ENCODE measurements at places on chromosomes 13 and 19.

DNA sequence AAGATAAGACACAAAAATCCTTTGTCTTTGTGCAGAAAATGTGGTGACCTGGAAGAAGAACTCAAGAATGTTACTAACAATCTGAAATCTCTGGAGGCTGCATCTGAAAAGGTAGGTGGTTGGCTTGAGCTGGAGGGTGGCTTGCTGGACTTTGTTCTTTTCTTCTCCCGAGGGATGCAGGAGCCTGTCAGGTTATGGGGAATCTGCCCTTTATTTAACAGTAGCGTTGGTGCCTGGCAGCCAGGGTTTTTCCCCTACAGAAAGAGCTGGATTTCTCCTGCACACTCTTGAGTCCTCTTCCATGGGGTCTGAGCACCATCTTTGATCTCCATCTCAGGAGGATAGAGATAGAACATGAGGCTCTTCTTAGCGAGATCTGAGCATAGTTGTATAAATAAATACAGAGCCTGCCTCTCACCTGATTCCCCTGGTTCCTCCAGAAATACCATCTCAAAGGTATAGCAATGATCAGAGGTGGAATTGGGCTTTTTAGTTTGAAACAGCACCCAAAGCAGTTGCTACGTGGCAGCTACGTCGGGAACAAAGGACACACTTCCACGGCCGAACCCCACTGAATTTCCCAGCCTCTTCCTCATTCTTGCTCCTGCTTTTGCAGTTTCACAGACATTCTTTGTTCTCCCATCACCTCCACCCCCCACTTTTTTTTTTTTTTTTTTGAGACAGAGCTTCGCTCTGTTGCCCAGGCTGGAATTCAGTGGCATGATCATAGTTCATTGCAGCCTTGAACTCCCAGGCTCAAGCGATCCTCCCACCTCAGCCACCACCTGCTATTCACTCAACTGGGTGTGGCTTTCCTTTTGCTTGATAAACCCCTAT, 12.9 kb downstream of the TPM4 start:
- DNase-seq: no peak

DNA sequence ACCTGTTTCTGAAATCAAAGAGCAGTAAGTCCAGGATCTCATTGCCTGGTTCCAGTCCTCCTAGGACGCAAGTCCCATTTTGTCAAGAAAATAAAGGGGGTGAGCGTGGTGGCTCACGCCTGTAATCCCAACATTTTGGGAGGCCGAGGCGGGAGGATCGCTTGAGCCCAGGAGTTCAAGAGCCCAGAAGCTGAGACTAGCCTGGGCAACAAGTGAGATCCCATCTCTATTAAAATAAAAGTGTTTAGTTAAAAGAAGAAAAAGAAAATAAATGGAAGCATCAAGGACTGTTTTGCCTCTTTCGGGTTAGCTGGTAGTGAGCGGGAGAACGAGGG, 344 bp upstream of the HAUS5 start:
- DNase-seq: no peak

- DNase-seq: no peak
These were observed 1.4 kb upstream of the KHSRP start for GRCh38 chr19:6425732-6426620.

DNA sequence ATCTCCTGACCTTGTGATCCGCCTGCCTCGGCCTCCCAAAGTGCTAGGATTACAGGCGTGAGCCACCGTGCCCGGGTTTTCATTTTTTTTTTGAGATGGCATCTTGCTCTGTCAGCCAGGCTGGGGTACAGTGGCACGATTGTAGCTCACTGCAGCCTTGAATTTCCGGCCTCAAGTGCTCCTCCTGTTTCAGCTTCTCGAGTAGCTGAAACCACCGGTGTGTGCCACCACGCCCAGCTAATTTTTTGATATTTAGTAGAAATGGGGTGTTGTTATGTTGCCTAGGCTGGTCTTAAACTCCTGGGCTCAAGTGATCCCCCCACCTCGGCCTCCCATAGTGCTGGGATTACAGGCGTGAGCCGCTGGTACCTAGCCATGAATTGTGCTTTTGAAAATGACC, 5.9 kb downstream of the ADAT3 start:
- no peak for DNase-seq

DNA sequence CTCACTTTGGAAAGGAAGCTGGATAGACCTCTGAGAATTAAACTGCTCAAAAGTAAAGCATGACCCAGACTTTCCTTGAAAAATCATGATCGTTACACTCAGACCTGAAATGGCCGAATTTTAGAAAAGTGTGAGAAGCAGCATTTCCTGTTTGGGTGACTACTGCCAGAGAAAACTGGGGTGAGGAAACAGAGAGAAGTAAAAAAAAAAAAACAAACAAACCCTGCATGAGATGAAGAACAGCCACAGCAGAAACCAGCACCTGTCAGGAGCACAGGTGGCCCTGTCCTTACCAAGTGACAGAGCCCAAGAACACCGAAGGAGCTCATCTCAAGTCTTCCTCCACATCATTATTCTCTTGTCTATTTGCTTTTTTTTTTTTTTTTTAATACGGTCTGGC, 12.0 kb upstream of the ADPRHL1 start:
- DNase-seq: no peak

- no peak for DNase-seq
These were observed 32.7 kb downstream of the TIMM13 start for GRCh38 chr19:2394442-2395292.

DNA sequence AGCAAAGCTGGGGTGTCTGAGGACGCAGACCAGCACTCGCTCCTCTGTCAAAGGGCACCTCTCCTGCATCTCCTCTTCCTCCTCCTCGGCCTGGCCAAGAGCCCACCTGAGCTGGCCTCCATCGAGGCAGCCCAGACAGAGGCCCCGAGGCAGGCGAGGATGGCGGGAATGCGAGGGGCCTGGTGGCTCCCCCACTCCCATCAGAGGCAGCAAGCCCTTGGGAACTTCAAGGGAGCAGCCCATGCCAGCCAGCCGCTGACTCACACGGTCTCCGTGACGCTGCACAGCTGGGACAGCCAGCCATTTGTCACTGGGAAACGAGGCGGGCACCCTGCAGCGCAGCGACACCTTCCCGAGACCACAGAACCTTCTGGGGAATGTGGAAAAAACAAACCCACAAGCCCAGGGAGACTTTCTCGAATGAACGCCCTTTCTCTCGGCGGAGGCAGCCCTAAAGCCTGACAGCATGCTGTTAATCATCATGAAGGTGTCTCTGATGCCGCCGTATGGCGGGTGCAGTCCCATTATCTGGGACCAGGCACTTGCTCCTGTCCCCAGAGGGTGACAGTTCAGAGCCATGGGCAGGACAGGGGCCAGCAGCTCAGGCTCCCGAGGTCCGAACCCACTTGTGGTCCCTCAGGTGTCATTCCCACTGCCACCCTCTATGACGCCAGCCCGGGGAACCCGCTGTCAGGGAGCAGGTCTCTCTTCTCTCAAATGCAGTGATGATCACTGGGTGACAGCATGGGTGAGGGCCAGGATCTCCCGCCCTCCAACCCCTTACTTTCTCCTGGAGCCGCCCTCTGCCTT, 53.0 kb downstream of the PEPD start:
- no peak for DNase-seq

GRCh38 chr13:86660090-86660489, 860.9 kb upstream of the SLITRK6 start:
- no peak for DNase-seq

DNA sequence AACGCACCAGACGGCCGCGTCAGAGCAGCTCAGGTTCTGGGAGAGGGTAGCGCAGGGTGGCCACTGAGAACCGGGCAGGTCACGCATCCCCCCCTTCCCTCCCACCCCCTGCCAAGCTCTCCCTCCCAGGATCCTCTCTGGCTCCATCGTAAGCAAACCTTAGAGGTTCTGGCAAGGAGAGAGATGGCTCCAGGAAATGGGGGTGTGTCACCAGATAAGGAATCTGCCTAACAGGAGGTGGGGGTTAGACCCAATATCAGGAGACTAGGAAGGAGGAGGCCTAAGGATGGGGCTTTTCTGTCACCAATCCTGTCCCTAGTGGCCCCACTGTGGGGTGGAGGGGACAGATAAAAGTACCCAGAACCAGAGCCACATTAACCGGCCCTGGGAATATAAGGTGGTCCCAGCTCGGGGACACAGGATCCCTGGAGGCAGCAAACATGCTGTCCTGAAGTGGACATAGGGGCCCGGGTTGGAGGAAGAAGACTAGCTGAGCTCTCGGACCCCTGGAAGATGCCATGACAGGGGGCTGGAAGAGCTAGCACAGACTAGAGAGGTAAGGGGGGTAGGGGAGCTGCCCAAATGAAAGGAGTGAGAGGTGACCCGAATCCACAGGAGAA, 1.9 kb downstream of the PPP1R12C start:
- no peak for DNase-seq

GRCh38 chr13:44031555-44031954, 151.9 kb downstream of the LACC1 start:
- DNase-seq: no peak

- DNase-seq: no peak
These were observed at the start of gene ANKLE1 for GRCh38 chr19:17281391-17282304. ANKLE1 (plus strand) TSS chr19:17281901; CDS start chr19:17281921, 20 bp downstream.

All from stimulated activated CD4-positive, alpha-beta T cell treated with anti-CD3 and anti-CD28 coated beads, Interleukin-12 subunit alpha, Interleukin-12 subunit beta, amount 100 ng/mL, for 48 hours (primary cell).